ENCODE measurements at places on chromosomes 3 and 15.

- ATAC-seq, result no peak
Measured at GRCh38 chr3:10205451-10206165, 40.9 kb downstream of the IRAK2 start.

DNA sequence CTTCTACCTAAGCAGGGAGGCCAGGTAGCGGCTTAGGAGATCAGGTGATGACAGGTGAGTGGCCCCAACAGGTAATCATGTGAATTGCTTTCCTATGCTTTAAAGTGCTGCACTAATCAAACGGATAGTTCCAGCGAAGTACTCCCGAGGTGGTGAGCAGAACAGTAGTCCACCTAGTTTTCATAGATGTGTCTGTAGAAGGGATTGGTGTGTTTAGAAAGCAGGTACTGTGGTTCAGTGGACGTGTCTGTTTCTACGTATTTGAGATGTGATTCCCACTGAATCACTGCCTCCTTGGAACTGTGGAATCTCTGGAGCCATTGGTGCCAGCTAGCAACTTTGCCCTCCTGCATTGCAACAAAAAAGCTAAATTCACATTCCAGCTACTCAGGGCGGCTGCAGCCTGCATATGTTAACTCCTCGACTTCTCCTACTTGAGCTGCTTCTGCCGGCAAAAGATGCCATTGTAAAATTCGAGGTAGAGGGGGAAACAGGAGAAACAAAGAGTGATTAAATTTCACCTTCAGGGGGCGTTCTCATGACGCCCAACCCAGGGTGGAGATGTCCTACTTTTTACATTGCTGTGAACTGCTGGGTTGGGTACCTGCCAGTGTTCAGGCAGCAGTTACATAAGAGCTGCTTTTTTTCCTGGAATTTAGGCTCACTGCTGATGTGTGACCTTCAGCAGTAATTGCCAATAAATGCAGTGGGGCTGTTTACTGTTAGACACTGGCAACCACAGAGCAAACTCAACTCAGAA lies 227.3 kb downstream of the ITPR1 start:
- ATAC-seq, result no peak

DNA sequence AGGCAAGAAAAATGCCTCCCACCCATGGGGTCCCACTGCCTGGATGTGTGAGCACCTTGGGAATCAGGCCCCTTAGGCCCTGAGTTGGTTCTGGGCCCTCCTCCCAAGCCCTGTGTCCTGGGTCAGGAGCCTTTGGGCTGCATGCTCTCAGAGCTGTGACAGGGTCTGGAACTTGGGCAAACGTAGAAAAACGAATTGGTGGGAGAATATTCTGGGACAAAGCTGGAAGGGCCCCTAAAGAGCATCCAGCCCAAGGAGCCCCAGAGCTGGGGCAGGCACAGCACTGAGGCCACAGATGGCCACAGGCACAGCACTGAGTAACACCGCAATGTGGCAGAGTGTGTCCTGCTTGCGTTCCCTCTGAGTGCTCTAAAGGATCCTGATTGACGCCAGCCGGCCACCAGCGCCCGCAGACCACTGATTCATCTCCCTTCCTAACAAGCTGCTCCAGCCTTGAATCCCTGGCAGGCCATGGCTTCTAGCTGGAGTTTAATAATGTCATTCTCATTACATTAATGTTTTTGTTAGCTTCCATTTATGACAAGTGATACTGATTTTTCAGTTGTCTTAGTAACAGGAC lies 18.6 kb upstream of the SEC13 start:
- no peak for ATAC-seq

DNA sequence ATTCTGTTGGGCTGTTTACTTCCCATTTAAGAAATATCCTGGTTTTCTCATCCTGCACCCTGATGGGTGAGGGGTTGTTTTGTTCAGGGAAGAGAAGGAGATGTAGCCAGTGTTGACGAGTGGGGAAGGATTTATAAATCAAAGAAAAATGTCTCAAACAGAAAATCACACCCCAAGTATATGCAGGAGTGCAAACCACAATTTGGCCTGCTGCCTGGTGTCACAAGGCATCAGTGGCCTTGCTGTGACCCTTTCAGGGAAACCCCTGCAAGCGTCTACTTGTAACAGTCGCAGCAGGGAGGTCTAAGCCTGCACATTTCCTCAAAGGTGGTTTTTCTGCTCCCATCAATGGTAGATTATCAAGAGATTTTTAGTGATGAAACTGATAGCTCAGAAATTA lies 132.6 kb upstream of the LRRN1 start:
- peak; percentile 92 for ATAC-seq

- ATAC-seq, result no peak
Measured at GRCh38 chr3:148084931-148085330, 612.8 kb upstream of the AGTR1 start.

- no peak for ATAC-seq
Measured at GRCh38 chr3:150912501-150912900, 7.3 kb upstream of the MINDY4B start.

DNA sequence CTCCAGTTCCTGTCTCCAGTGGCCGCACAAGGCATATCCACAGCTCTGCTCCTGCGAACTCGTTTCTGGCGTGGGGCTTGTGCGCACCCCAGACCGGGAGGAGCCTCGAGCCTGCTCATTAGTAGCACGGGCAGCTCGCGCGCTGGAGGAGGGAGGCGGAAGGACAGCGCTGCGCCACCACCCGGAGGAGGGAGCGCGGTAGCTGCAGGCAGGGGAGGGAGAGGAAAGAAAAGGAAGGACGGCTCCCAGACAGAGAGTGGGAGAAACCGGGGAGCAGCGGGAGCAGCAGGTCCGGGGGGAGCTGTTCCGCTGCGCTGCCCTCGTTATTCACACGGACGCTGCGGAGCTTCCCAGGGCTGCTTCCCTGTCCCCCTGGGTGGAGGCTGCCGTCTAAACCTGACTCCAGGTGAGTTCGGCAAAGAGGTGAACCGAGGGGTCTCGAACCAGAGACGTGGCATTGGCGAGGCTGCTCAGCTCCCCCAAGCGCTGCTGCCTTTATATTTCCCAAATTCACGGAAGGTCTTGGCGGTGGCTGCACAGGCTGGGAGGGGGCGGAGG lies 121.3 kb upstream of the ZNF717 start:
- ATAC-seq, result no peak

- peak; percentile 97 for ATAC-seq
Measured at GRCh38 chr3:47802734-47803479, at the start of gene DHX30. DHX30 (plus strand) TSS chr3:47803138; CDS start chr3:47810684, 7,546 bp downstream.

GRCh38 chr15:61173899-61174689 lies 55.0 kb downstream of the RORA start:
- ATAC-seq, result no peak

- ATAC-seq, result no peak
Measured at GRCh38 chr3:149299938-149300801, 33.3 kb downstream of the TM4SF18 start.

DNA sequence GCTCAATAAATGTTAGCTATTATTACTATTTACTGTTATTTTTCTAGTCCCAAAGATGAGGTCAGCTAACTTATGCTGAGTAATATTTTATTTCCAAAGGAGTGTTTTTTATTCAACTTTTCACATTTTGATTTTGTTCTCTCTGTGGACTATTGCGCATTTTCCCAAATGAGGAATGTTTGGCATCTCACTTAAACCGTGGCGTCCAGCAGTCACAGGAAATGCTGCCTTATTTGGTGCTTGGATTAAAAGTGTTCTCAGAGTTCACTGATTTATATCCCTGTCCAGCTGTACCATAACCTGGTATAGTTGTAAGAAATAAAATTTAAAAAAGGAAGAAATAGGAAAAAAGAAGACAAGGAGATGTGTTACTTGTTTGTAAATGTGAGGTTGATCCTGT lies 166.8 kb downstream of the THSD4 start:
- ATAC-seq, result no peak

GRCh38 chr15:85408270-85408746 lies 27.9 kb downstream of the AKAP13 start:
- ATAC-seq, result peak; percentile 88

GRCh38 chr3:176172492-176172891 lies 1024.8 kb downstream of the TBL1XR1 start:
- ATAC-seq, result no peak

- no peak for ATAC-seq
Measured at GRCh38 chr3:99866261-99866761, 48.6 kb downstream of the CMSS1 start.

DNA sequence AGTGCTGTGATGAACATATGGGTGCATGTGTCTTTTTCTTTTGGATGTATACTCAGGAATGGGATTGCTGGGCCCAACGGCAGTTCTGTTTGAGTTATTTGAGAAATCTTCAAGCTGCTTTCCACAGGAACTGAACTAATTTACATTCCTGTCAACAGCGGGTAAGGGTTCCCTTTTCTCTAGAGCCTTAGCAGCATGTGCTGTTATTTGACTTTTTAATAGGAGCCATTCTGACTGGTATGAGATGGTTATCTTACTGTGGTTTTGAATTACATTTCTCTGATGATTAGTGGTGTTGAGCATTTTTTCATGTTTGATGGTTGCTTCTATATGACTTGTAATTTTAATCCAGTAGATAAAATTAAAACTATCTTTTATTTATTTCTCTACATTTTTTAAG lies 1168.6 kb upstream of the ALCAM start:
- no peak for ATAC-seq

- no peak for ATAC-seq
Measured at GRCh38 chr3:106183762-106184391, 315.1 kb upstream of the CBLB start.

DNA sequence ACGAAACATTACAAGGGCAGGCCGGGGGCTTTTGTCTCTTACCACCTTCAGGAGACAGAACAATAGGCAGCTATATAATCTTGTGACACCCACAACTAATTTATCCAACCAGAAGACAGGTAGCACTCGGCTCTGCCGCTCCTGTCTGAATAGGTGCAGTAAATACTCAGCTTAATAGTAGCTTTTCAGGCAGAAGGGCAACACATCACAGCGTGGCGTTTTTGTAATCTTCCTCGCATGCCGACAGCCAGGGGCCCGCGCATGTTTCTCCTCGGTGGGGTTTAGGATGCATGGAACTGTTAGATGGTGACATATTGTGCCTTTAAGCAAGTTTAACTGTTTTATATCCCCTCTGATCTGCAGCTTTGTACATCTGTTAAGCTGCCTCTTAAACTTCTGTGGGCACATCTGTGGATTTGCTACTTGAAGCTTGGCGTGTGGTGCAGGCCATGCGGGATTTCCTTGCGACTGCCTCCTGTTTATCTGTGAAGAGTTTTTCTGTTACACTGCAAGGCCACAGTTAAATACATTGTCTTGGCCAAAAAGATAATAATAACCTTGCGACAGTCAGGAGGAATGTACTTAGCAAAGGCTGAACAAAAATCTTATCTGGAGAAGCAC lies 123.2 kb upstream of the BNIP2 start:
- no peak for ATAC-seq

DNA sequence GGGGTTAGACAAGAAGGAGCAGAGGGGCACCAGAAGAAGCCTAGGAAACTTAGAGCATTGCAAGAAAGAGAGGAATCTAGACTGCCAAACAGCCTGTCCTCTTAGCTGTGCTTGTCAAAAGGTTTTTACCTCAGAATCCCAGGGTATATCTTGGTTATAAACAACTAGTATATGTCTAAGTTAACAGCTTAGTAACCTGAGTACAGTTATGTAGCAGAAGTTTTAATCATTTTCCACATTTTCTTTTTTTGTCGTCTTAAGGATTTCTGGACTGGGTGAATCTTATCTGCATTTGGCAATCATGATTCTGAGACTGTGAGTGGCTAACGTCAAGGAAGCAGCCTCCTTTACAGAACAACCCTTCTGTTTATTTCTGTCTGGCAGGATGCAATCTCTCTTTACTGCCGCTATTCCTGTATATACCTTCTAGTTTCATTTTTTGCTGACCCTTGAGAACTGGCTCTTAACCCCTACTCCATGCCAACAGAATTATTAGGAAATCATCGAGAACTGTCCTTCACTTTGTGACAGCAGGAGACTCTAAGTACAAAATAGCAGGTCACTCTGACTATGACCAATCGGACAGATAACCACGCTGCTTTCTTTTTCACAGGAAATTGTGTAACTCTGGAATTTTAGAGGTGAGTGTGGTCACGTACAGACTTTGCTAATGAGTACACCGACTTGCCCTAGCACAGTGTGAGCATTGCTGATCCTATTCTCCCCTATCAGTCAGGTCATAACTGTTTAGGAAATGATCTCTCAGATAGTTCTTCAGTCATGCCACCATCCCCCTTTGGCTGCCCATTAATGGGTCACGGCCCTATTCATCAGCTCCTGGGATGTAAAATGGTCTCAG lies 3.3 kb upstream of the CP start:
- peak; percentile 91 for ATAC-seq

DNA sequence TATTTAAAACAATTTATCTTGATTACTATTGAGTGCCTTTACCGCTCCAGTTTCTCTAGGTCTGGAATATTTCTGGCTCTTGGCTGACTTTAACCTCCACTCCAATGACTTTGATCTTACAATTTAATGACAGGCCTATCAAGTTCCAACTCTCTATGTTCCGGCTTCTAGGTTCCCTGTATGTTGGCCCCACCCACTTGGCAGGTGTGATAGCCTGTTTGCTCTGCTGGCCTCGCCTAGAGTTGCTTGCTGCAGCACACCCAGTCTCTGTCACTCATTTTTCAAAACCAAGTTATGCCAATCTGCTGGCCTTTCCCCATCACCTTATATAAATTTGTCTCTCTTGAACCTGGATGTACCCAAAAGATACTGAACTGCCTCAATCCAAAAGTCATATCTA lies 428.0 kb downstream of the ROBO1 start:
- no peak for ATAC-seq

- ATAC-seq, result no peak
Measured at GRCh38 chr15:98085003-98085639, 124.6 kb downstream of the ARRDC4 start.

GRCh38 chr15:78211189-78211921 lies 23.0 kb downstream of the ACSBG1 start:
- ATAC-seq, result no peak

GRCh38 chr15:31867536-31868442 lies 162.5 kb upstream of the CHRNA7 start:
- ATAC-seq, result no peak

Measured in stimulated activated memory B cell treated with anti-CD40 and anti-IgM and Interleukin-4, amounts not matched to agents 10 μg/mL and 1 μg/mL and 100 μg/mL, for 72 hours (primary cell).